ENCODE measurements at places on chromosomes 5 and 9.

- DNase-seq = no peak
Observed at GRCh38 chr5:14880688-14881087, 9.1 kb upstream of the ANKH start.

DNA sequence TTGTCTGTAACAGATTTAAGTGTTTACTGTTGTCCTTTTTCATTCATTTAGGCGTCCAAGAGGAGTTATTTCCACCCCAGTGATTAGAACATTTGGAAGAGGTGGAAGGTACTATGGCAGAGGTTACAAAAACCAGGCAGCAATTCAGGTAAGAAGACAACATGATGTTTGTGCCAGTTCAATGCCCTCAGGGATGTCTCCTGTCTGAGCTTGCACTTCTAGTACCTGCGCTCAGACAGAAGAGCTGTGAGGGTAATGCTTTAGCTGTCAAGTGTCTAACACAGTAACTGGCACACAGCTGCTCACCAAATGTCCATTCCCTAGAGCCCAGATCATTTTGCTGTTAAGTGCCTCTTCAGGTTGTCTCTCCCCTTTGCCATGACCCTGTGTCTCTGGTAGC lies 14.2 kb upstream of the PHF2 start:
- DNase-seq = no peak

DNA sequence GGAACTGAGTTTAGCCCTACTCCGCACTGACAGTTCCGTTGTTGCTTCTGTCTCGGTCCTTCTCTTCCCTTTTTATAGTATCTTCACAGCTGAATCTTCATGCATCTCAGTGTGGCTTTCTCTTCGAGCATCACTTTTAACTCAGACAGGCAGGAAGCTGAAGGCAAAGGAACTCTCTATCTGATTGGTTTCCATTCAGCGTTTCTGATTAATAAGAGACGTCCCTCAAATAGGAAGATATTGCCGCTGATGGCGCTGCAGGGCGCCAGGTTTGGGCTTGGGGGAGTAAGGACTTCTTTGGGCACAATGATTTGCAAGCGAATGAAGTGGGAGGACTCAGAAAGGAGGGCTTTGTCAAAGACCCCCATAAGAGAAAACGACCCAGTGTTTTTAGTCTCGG lies at the start of gene CDH9:
Gene CDH9, minus strand, starts transcription at position 111 of the 400 bp plus-strand sequence. CDS start 50,253 bp downstream, outside the sequence.
- DNase-seq = no peak

GRCh38 chr9:14393418-14393817 lies 79.5 kb upstream of the NFIB start:
- DNase-seq = no peak

DNA sequence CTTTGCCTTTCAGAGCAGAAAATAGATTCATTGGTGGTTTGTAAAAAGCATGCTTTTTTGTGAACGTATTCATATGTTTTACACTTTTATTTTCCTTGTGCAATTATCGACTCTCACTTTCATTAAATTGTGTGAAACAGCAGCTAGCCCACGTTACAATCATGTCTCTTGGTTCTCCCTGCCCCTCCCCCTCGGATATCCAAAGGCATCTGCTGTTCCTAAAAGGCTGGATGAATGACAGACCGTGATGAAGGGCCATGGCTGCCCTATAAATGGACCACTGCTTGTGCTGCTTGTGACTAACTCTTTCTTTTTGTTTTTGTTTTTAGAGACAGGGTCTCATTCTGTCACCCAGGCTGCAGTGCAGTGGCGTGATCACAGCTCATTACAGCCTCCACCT lies 17.0 kb upstream of the SEMA4D start:
- DNase-seq = no peak

- no peak for DNase-seq
Observed at GRCh38 chr5:147507480-147508126, 2.3 kb downstream of the DPYSL3 start.

DNA sequence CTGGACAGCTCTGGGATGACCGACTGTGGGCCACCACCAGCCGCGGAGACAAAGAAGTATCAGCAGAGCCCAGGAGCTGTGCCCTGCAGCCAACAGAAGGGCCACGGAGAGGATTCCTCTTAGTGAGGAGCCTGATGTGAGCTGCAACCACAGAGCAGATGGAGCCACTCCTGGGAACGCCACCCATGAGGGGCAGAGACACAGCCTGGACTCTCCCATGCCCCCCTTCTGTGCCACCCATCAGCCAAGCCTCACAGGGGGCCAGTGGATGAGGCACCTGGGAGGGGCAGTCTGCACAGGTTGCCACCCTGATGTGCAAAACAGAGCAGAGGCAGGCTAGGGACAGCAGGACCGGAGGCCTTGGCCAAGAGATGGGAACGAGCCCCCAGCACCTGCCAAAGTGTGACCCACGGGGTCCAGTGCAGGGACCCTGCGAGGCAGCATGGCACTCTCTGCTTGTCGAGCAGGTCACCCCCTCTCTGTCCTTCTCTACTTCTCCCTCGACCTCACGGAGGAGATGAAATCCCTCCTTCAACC lies 380.7 kb upstream of the IRX1 start:
- DNase-seq = no peak
